Forelimb muscle (tissue), 1 donor: ENCODE measurements at places on chromosomes 12 and 14.

GRCh38 chr14:84340938-84341337, 1189.0 kb upstream of the FLRT2 start:
- peak; percentile 17 for DNase-seq

- no peak for DNase-seq
Observed at GRCh38 chr12:69106482-69107118, 132.8 kb upstream of the CPSF6 start.

DNA sequence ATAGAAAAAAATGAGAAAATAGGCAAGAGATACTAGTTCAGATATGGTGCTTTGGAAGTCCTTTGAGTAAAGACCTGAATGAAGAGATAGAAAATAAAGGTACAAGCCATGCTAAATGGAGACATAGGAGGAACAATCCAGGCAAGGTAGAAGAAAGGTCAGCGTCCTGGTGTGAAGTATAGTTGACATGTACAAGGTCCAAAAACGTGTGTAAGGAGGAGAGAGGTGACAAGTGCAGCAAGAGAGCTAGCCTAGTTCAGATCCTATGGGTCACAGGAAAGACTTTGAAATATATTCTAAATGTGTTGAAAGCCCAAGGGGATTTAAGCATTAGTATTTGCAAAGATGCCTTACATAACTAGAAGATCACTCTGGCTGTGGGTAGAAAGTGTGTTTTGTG, 88.2 kb downstream of the SLCO1B1 start:
- no peak for DNase-seq

- DNase-seq = no peak
Observed at GRCh38 chr14:78610994-78611393, 440.8 kb downstream of the NRXN3 start.

DNA sequence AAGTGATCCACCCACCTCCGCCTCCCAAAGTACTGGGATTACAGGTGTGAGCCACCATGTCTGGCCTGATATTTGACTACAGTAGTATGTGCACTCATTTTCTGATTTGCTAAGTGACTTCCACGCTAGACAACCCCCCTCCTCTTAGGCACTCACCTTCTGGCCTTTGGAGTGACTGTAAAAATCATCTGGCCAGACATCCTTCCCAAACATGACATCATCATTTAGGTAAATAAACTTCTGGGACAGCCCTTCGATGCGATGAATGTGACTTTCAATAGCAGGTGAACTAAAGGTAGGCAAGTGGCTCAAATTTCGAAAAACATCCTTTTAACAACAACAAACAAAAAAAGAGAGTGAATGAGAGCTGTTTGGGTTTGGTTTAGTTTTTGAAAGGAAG, 30.6 kb upstream of the SYCP3 start:
- DNase-seq = no peak

GRCh38 chr14:44828023-44828422, 133.7 kb downstream of the KLHL28 start:
- no peak for DNase-seq

DNA sequence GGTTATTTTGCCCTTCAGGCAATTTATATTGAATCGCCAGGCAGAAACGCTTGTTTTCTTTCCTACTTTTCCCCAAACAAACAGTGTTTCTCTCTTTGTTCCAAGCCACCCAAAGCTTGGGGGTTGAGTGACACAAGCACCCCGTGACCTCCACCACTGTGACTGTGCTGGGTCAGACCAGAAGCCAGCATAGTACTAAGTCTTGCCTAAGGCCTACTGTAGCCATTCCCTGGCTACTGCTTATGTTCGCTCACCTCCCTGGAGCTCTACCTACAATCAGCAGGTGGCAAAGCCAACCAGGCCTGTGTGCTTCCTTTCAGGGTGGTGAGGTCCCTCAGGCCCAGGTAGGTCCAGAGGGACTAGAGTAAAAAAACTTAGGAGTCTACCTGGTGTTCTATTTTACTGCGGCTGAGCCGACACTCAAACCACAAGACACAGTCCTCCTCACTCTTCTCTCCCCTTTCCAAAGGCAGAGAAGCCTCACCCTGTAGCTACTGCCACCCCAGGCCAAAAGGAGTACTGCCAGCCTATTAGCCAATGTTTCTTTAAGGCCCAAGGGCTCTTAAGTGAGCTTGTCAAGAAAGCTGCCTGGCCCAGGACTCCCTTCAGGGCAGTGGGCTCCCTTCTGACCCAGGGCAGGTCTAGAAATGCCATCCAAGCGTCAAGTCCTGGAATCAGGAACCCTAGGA, 411.8 kb upstream of the MIS18BP1 start:
- no peak for DNase-seq

- DNase-seq = no peak
Observed at GRCh38 chr12:106280106-106280505, 22.4 kb upstream of the TCP11L2 start.

- no peak for DNase-seq
Observed at GRCh38 chr14:93426750-93427149, 4.0 kb upstream of the UNC79 start.

GRCh38 chr12:49557187-49557916, 10.6 kb downstream of the MCRS1 start:
- no peak for DNase-seq

DNA sequence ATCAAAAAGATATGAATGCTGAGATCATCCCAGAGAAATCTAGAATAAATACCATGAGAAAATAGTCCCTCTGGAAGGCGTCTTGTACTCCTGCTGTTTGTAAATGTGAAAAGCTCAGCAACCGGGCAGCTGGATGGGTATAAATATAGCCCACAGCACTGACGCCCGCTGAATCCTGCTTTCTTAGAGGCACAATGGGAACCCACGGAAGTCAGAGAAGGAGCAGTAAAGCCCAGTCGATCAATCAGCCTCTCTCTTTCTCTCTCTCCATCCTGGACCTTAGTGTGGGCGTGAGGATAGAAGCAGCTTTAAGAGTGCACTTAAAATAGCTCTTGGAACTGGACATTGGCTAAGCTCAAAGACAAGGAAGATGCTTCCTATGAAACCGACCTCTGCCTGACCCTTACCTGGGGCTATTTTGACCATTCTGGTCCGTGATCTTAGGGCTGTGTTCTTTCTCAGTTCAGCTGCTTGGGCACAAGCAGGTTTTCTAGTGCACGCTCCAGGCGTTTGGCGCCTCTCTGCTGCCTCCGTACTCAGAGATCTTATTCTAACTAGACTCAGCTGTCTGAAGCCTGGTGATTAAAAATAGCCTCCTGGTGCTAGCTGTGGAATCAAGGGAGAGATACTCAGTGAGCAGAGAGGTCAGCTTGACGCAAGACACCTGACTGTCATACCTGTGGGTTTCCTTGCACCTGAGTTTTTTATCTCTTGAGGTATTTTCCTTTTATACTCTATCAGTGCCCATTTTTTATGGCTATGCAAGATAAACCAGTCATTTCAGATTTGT, 144.6 kb downstream of the ETV6 start:
- no peak for DNase-seq

DNA sequence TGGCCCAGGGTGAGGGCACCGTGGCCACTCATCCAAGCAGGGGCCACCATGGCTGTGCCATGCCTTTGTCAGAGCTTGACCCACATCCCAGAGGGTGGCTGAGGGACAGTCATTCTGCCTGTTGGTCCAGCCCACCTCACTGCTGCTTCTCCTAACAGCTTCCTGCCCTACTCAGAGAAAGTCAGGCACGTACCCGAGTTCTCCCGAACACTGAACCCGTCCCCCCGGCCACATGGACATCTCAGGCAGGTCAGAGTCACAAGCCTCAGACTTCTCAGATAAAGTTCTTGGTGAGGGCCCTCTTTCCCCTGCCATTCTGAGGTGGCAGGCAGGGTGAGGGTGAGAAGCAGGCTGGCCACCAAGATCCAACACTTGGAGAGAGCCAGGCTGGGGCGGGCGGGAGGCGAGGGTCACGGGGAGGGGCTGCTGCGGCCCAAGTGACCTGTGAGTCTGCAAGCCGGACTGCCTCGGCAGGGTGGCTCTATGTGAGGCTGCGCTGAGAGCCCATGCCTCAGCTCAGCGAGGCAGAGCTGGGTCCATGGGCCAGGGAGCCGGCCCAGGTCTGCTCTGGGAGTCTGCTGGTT, 317.8 kb downstream of the TMEM121 start:
- DNase-seq = no peak

DNA sequence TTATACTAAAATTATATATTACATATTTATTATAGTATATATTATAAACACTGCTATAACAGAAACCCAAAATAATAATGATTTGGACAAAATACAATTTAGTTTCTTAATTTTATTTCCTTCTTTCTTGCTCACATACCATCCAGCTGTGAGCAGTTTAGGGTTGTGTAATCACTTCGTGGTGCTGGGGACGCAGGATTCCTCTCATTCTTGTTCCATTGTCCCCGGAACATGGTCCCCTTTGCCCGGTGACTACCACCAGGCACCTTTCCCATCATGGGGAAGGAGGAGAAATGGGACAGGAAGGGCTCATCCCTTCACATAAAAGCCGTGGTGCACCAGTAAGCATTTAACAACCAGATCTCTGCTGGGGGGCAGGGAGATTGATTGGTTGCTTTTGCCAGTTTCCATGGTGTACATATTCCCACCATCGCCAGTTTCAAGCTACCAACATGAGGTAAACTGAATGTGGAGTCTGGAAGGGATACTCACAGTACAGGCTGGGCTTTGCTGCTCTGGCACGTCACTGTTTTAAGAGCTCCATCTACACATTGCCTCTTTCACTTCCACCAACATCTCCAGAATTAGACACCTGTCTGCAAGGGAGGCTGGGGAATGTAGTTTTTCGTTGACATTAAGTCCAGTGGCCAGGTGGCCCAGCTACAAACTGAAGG, 191.5 kb downstream of the TMEM132C start:
- no peak for DNase-seq

DNA sequence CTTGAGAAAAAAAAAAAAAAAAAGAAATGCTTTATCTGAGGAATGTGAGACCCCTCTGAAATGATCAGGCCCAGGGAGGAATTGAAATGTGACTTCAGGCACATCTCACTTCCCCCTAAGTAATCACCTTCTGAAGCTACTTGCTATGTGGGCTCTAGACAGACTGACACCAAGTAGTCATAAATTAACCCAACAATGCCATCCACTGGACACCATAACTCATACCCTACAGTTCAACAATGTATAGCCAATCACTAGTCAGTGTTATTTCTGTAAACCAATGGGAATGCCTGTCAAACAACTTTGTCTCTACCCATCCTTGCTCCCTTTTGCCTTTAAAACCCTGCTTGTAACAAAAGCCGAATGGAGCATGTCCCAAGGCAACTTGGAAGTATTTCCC, 182.7 kb upstream of the TMPO start:
- DNase-seq = no peak

GRCh38 chr14:90342327-90342726, 10.6 kb upstream of the NRDE2 start:
- DNase-seq = no peak

DNA sequence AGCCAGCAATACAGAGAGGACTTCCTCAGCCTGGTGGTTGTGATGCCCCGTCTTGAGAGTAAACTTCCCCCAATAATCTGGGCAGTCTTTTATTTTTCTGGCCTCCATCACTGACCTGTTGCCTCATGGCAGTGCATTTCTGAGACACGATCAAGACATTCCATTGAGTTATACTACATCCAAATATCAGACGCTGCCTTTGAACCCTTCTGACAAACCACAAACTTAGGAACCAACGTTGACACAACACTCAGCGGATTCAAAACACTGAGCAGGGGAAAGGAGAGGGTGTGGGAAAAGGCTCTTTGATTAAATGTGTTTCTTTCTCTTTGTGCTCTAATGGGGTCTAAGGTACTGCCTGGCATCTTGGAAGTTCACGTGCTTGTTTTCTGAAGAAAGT, 100.7 kb upstream of the TBX5 start:
- DNase-seq = no peak

DNA sequence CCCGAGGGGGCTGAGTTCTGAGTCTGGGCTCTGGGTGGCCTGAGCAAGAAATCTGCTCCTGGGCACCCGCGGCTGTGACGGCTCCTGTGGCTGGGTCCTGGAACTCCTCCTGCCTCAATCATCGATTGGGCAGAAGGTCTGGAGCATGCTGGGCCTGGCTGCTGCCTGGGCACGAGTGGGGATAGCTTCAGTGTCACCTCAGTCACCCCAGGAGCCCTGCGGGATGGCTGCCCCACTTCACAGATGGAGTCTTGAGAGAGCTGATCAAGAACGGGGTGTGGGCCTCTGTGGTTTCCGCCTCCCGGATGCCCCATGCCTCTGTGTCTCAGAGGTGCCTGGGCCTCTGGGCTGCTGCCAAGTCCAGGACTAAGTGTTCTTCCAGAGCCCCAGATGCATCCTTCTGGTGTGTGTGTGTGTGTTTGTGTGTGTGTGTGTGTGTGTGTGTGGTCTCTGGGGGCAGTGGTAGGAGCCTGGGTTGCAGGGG, 185.6 kb upstream of the C14orf180 start:
- no peak for DNase-seq

- DNase-seq = no peak
Observed at GRCh38 chr12:97038834-97039233, 131.8 kb downstream of the NEDD1 start.

DNA sequence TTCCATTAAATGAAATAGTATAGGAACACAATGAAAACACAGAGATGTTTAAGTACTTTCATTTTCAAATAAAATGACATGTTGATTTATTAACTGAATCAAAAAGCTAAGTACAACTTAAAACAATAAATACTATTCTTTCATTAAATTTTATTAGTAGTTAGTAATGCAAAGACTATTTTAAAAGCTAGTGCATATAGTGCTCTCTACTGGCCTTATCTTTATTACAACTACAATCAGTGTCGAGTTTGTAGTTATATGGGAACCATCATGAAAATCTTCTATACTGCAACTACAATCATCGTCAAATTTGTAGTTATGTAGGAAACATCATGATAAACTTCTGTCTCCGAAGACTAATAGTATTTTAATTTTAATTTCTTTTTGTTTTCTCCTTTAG, 8.9 kb upstream of the LIN7A start:
- no peak for DNase-seq

GRCh38 chr12:82412246-82412645, 53.9 kb downstream of the METTL25 start:
- no peak for DNase-seq

DNA sequence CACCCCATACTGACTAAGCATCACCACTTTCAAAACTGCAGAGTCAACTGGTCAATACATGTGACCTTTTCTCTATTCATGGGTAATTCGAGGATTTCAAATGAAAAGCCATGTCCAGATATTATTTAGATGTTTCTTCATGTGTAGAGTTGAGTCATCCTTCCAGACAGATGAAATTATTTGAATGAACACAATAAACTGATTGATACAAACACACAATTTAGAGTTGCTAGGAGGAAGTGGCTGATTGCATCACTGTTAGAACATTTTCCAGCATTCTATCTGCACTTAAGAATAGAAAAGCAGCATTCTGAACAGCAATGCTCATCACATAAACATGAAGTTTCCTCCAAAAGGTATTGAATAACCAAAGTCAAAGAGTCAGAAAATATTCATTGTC, 273.5 kb upstream of the SOX5 start:
- no peak for DNase-seq

DNA sequence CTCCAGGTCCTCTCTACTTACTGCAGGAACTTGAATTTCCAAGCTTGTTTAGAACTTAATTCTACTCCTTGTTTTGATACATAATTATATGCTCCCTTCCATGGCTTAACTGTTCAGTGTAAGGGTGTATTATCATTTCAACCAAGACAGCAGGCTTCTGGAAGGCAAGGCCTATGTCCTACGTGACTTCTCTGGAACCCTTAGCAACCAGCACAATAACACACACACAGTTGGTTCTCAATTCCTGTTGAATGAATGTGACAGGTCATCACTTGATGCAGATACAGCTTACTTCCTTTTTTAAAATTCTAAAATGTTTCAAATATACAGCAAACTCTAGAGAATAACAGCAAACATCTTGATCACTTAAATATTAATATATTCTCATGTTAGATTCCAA, 77.7 kb upstream of the COCH start:
- no peak for DNase-seq

GRCh38 chr12:112103758-112104503, 4.7 kb downstream of the NAA25 start:
- no peak for DNase-seq

GRCh38 chr12:125633686-125634085, 568.5 kb downstream of the AACS start:
- DNase-seq = no peak
